ENCODE measurements at places on chromosomes 7 and 10.

- no peak for DNase-seq
Measured at GRCh38 chr10:130243015-130243414, 106.8 kb downstream of the GLRX3 start.

GRCh38 chr10:97676770-97677581 lies 10.1 kb downstream of the AVPI1 start:
- DNase-seq: peak; percentile 17

GRCh38 chr10:62426086-62426485 lies 51.9 kb downstream of the ZNF365 start:
- no peak for DNase-seq

- no peak for DNase-seq
Measured at GRCh38 chr7:154795437-154795836, 207.5 kb downstream of the PAXIP1 start.

GRCh38 chr10:19971343-19972052 lies 155.3 kb downstream of the PLXDC2 start:
- no peak for DNase-seq

GRCh38 chr7:48112401-48113165 lies 23.5 kb downstream of the UPP1 start:
- DNase-seq: no peak

- DNase-seq: no peak
Measured at GRCh38 chr10:91856637-91857036, 52.6 kb downstream of the FGFBP3 start.

- DNase-seq: no peak
Measured at GRCh38 chr7:137449016-137449415, 105.5 kb upstream of the PTN start.

- no peak for DNase-seq
Measured at GRCh38 chr10:113153493-113154102, 203.6 kb downstream of the TCF7L2 start.

- no peak for DNase-seq
Measured at GRCh38 chr7:101588131-101588935, 40.8 kb downstream of the MYL10 start.

DNA sequence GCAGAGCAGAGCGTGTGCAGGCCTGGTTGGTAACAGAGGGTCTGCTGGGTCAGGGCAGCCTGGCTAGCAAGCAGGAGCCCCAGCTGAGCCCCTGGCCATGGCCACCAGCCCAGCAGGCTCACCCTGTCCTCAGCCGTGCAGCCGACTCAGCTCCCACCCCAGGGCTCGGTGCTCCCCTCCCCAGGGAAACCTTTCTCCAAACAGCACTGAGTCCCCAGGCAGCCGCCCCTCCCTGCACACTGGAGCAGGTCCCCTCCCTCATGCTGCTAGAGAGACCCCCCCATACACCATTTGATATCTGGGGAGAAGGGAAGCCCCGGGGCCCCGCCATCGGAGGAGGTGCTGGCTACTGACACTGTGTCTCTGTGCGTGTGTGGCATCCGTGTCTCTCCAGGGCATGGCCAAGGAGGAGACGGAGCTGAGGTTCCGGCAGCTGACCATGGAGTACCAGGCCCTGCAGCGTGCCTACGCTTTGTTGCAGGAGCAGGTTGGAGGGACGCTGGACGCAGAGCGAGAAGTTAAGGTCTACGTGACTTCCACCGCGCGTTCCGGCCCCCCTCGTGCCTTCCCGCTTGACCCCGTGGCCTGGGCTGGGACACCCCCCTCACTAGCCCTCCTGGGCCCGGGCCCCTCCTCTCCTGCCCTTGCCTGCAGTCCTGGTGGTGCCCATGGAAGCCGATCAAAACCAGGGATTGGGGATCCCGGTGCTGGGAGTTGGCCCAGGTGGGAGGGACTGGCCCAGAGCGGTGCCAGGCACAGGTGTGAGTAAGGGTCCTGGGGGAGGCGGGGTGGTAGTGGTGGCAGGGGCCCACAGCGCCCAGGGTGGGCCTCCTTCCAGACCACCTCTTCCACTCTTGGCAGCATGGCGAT lies 45.0 kb upstream of the DPYSL4 start:
- no peak for DNase-seq

- no peak for DNase-seq
Measured at GRCh38 chr7:151568956-151569940, 49.6 kb upstream of the RHEB start.

DNA sequence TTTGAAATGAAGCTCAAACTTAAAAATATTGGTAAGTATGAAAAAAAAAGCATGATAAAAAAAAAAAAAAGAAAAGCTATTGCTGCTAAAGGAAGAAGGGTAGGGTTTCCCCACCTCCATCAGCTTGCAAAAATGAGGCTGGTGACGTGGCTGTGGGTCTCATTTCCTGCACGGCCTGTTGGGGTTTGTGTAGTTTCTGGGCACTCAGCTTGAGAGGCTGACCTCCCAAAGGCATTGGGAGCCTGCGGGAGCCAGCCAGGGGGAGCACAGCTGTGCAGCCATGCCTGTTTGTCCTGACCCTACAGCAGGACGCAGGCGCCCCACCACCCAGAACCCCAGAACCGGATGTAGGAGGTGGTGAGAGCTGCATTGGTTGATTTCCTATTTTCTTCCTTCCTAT lies 48.8 kb upstream of the CARD11 start:
- peak; percentile 63 for DNase-seq

DNA sequence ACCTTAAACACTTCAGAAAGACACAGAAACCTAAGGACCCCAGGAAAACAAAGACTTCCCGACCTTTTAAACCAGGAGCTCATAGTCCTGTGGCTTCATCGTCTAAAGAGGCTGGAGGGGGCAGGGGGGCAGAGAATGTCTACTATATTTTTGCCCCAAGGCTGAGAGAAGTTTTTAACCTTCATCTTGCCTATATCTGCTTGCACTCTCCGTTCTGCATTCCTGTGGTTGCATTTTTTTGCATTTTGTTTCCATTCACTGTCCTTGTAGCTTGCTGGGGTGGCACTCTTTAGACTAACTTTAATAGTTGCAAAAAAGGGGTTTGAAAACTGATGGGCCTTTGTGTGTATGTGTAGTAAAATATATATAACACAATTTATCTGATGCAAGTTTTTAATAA lies 23.7 kb downstream of the PRKAR2B start:
- no peak for DNase-seq

DNA sequence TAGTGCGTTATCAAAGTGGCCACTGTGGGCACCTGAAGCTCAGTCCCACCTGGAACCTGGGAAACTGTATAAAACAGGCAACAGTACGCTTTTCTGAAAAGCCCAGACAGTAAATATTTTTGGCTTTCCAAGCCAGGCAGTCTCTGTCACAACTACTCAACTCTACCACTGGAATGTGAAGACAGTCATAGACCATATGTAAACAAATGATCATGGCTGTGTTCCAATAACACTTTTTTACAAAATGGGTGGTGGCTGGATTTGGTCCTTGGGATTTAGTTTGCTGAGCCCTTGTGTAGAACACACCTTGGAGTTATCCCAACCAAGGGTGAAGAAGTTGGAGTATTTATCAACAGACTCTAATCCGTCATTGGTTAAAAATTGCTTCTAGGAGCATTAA lies 259.9 kb downstream of the SKIDA1 start:
- no peak for DNase-seq

- no peak for DNase-seq
Measured at GRCh38 chr10:31584876-31585275, 265.9 kb downstream of the ZEB1 start.

DNA sequence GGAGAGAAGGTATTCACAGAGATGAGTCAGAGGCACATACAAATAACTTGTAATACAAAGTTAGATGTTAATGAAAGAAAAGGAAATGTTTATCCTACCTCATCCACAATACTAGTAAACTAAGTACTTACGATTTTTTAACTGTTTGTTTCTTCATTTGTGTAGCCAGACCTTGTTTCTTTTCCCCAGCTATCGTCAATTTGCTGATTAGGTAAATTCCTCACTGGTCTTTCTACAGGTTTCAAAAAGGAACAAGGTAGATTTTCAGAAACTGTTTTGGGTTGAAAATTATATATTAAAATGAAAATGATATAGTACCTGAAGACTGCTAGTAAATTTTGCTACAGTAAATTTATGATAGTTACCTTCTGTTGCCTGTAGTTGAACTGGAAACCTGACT lies 56.6 kb downstream of the PON1 start:
- DNase-seq: no peak

GRCh38 chr7:65404020-65404419 lies 30.4 kb downstream of the ZNF92 start:
- DNase-seq: no peak

DNA sequence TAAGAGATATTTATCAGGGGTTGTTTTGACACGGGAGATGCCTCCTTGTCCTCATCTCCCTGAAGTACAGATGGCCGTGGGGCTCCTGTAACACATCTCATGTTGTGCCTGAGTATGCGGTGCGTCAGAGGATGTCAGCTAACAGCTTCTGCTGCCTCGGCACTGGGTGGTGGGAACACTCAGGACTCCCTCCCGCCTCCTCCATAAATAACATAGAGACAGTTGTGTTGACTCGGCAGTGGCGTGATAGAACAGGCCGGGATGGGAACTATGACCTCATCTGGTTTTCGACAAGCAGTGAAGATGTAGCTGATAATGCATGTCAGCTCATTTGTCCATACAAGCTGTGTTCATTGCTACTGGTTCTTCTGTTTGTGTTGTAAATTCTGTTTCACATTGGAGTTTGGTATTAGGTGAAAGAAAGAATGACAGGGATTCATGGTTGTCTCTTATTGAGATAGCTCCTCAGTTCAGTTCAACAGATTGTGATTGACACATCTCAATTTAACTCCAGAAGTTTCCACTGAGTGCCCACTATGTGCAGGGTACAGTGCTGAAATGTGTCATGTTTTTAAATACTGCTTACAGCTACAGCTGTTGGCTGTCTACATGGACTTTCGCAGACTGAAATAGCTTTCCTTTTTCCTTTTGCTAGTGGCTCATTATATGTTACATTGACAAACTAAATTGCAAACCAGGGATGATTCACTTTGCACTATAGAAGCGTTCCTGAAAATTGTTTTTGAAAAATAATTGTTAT lies 87.4 kb downstream of the CHN2 start:
- DNase-seq: no peak

DNA sequence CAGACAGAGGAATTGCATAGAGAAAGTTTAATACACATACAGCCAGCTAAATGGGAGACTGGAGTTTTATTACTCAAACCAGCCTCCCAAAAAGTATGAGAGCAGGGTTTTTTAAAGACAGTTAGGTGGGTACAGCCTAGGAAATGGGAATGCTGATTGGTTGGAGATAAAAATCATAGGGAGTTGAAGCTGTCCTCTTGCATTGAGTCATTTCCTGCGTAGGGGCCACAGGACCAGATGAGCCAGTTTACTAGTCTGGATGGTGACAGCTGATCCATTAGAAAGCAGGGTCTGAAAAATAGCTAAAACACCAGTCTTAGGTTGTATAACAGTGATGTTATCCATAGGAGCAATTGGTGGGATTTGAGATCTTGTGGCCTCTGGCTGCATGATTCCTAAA lies 76.1 kb upstream of the POM121L12 start:
- no peak for DNase-seq

- no peak for DNase-seq
Measured at GRCh38 chr10:48556713-48557112, 48.2 kb downstream of the ARHGAP22 start.

DNA sequence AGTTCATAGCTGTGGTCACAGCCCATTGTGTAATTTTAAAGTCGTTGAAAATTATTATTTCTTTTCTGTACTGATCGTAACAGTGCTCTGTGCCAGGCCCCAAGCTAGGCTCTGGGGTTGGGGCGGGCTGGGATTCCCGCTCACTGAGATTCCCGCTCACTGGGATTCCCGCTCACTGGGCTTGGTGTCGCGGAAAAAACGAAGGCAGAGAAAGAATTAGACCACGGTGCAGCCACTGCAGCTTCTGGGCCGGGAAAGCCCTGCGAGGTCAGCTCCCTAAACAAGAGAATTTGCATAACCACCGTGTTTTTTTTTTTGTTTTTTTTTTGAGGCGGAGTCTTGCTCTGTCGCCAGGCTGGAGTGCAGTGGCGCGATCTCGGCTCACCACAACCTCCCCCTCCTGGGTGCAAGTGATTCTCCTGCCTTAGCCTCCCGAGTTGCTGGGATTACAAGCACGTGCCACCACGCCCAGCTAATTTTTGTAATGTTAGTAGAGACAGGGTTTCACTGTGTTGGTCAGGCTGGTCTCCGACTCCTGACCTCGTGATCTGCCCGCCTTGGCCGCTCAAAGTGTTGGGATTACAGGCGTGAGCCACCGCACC lies 31.2 kb downstream of the FOXK1 start:
- no peak for DNase-seq

- peak; percentile 3 for DNase-seq
Measured at GRCh38 chr7:29989257-29989995, at the start of gene SCRN1. Gene SCRN1 (minus strand): TSS chr7:29989801. CDS start chr7:29969067, 20,734 bp downstream.

DNA sequence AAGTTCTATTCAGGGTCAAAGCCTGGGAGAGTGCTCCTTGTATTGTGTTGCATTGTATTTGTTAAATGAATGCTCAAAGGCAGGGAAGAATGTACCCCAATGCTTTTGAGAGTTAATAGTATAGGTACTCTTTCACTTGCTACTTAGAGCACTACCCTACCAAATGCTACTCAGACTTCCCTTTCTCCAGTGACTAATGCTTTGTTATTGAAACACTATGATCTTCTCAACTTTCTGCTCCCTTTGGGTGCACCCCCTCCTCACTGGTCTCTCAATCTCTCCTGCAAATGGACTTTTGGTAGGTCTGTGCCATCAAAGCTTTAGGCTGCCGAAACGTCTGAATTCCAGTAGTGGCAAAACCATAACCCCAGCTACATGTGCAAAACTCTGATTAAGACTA lies 177.7 kb upstream of the AHR start:
- no peak for DNase-seq

DNA sequence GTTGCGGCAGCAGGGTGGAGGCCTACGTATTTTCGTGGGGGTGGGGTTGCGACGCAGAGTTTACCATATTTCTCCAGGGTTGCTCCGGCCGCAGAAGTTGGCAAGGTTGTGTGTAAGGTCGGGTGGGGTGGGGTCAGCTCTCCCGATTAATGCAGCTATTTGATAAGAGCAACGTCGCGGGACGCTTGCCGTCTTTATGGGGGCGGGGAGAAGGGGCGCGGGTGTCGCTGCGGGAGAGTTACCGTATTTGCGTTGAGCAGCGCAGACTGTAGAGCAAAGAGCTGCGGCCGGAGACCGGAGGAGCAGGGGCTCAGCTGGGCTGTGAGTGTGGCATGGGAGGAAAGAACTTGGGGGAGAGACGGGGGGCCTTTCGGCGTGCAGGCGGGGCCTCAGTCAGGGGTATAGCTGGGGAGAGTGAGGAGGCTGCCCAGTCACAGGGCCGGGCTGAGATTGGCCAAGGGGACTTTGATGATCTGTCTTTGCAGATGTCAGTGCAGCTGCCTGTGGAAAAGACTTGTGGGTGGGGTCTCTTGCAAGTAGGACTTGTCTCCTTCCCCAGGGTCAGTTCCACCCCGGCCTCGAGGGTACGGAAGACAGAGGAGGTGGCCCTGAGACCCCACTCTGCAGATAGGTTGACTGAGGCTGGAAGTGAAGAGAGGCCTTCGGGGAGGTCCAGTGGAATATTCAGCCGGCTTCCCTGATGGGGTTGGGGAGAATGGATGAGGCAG lies 26.6 kb downstream of the ZNF775 start:
- DNase-seq: peak; percentile 11

- DNase-seq: no peak
Measured at GRCh38 chr7:28890137-28890536, 68.0 kb downstream of the TRIL start.
